ENCODE measurements at places on chromosomes 12 and 14. TPM values are rescaled to one million over a fixed set of nuclear protein-coding genes. Genes with fewer than 3 reads are reported as not detected.

DNA sequence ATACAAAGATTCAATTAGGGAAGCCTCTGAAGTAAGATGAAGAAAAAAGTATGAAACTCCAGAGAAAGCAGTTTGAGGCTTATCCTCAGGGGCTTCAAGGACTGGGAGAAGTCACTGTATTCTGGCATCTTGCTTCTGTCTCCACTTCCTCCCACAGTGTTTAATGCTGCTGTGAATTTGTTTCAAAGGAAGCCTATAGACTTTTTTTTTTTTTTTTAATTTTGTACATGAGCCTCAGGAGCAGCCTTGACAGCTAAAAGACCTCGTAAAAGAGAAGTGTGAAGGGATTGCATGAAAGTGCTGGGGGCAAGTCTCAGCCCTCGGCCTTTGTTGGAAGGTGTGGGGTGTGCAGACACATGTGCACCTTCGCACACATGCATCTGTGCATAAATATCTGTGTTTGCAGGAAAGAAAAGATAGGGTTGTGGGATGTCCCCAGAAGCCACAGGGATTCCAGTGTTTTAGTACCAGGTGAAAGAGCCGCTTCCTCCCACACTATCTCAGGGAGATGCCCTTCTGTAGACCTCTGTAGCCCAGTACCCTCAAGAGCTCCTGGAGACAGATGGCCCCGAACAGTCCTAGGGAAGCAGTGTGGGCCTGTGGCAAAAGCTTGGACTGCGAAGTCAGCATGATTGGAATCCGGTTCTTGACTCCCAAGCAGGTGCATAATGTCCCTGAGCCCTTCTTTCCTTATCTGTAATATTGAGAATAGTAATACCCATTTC is 193.5 kb upstream of the BCL2L14 start:
- DNase-seq: no peak

DNA sequence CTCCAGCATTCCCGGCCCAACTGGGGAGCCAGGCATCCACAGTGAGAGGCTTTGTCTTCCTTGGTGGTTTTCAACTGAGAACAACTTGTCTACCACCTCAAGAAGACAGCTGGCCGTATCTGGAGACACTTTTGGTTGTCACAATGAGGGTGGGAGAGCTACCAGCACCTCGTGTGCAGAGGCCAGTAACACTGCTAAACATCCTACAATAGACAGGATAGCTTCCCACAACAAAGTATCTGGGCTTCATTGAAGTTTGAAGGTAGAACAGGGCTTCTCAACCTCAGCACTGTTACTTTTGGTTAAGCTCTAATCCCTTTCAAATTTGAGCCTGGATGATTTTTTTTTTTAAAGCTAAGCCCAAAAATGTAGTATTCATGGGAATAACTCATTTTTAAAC is 10.9 kb downstream of the SLC7A8 start:
- no peak for DNase-seq

GRCh38 chr12:32446316-32447119 is 47.2 kb downstream of the FGD4 start:
- no peak for DNase-seq

- no peak for DNase-seq
Observed at GRCh38 chr12:124564232-124564958, 3.0 kb downstream of the NCOR2 start.

PTPN21 gene
- 13.8 TPM for total RNA-seq

DNA sequence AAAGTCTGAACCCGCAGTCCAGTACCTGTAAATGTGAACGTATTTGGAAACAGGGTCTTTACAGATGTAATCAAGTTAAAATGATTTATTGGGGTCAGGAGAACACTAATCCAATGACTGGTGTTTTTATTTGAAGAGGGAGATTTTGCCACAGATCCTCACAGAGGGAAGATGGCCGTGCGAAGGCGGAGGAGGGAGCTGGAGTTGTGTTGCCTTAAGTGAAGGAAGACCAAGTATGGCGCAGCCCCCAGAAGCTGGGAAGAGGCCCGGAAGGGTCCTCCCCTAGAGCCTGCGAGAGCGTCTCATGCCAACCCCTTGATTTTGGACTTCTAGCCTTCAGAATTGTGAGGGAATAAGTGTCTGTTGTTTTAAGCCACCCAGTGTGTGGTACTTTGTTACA is 102.8 kb upstream of the NUDT4 start:
- no peak for DNase-seq

GRCh38 chr12:92743026-92743425 is 40.2 kb downstream of the PLEKHG7 start:
- no peak for DNase-seq

KRT6A gene
- total RNA-seq: 333 TPM

C14orf132 gene
- total RNA-seq: 8.7 TPM

HDAC7 gene
- total RNA-seq: 27.1 TPM

- no peak for DNase-seq
Observed at GRCh38 chr12:113955109-113955970, 10.8 kb downstream of the RBM19 start.

CCDC197 gene
- total RNA-seq: not detected

ENDOU gene
- 20.8 TPM for total RNA-seq

PLEKHD1 gene
- total RNA-seq: 0.20 TPM

DNA sequence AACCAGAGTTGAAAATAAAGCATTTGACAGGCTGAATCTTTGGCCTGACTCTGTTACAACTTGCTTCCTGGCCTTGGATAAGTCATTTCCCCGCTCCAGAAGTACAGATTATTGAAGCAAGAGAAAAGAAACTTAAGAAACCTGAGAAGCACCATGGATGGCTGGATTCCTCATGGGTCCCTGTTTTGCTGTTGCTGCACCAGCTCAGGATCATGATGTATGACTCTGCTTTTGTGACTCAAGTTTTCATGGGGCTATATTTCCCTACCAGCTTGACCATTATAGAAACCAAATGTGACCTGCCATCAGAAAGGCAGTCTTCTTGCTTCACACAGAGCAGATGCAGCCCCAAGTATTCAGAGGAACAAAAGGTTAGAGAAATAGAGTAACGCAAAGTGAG is 921.8 kb downstream of the BCL11B start:
- no peak for DNase-seq

MYL2 gene
- total RNA-seq: 43.5 TPM

LBHD2 gene
- total RNA-seq: not detected

- DNase-seq: no peak
Observed at GRCh38 chr14:59688224-59689170, 111.9 kb upstream of the CCDC175 start.

GALNT9 gene
- total RNA-seq: 0.20 TPM

Measured in skin of body (tissue), 3 donors.